ENCODE measurements at places on chromosomes 11 and 22. TPM values are rescaled to one million over a fixed set of nuclear protein-coding genes. Genes with fewer than 3 reads are reported as not detected.

- peak within 1 kb of the TSS; percentile 96 for H3K27ac ChIP-seq
- H3K4me1 ChIP-seq = peaks cover 53% of the 10 kb centered on the region
- H3K36me3 ChIP-seq = peaks cover 10% of the 10 kb centered on the region
- no peak for DNase-seq
Observed at GRCh38 chr11:47352556-47352955, at the start of gene MYBPC3. Gene MYBPC3 (minus strand): TSS chr11:47352702. CDS start chr11:47352647, 55 bp downstream.

- peaks cover 6% of the 10 kb centered on the region for H3K4me1 ChIP-seq
- no peak overlapping the region for H3K27ac ChIP-seq
- no peaks in the 10 kb centered on the region for H3K36me3 ChIP-seq
- peak; percentile 42 for DNase-seq
- H3K27me3 ChIP-seq = no peaks in the 10 kb centered on the region
- H3K4me3 ChIP-seq = no peak overlapping the region
Observed at GRCh38 chr11:130087294-130087926, 17.7 kb downstream of the APLP2 start.

DNA sequence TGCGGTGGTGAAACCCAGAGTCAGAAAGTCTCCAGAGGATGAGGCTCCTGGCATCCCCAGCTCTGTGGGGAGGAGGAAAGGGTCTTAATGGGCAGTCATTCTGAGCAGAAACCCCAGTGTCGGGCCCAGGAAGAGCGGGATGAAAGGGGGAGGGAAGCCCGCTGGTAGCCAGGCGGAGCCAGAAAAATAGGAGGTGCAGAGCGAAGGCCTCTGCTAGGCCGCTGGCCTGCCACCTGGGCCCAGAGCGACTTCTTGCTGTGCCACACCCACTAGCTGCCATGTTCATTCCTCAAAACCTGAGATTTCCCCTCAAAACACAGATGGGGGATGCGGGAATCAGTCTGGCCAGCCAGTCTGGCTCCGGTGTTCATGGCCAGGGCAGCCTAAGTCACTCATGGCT is 650 bp upstream of the POU2AF3 start:
- no peak overlapping the region for H3K4me3 ChIP-seq
- no peak overlapping the region for H3K27ac ChIP-seq
- H3K27me3 ChIP-seq = peaks cover 55% of the 10 kb centered on the region
- H3K4me1 ChIP-seq = no peaks in the 10 kb centered on the region
- DNase-seq = no peak
- H3K36me3 ChIP-seq = no peaks in the 10 kb centered on the region

GRCh38 chr22:42855721-42856120 is 1.4 kb downstream of the ARFGAP3 start:
- peaks cover 9% of the 10 kb centered on the region for H3K4me1 ChIP-seq
- no peaks in the 10 kb centered on the region for H3K36me3 ChIP-seq
- H3K27ac ChIP-seq = peak overlapping the region; percentile 95
- peak overlapping the region; percentile 94 for H3K4me3 ChIP-seq
- no peak for DNase-seq

- no peaks in the 10 kb centered on the region for H3K4me1 ChIP-seq
- H3K27me3 ChIP-seq = no peaks in the 10 kb centered on the region
- no peak overlapping the region for H3K4me3 ChIP-seq
- H3K27ac ChIP-seq = no peak overlapping the region
Observed at GRCh38 chr22:35442471-35442870, 42.5 kb downstream of the MCM5 start.

- no peaks in the 10 kb centered on the region for H3K27me3 ChIP-seq
- peak overlapping the region; percentile 61 for H3K4me3 ChIP-seq
- peaks cover 2% of the 10 kb centered on the region for H3K36me3 ChIP-seq
- peak overlapping the region; percentile 42 for H3K27ac ChIP-seq
Observed at GRCh38 chr11:47408598-47409439, 429 bp downstream of the SLC39A13 start.

GRCh38 chr22:49702068-49702397 is 125.6 kb downstream of the BRD1 start:
- H3K36me3 ChIP-seq = no peaks in the 10 kb centered on the region
- no peak overlapping the region for H3K4me3 ChIP-seq
- H3K27me3 ChIP-seq = no peaks in the 10 kb centered on the region
- no peak overlapping the region for H3K27ac ChIP-seq
- H3K4me1 ChIP-seq = no peaks in the 10 kb centered on the region

GRCh38 chr11:62001450-62002191 is 34.2 kb upstream of the FTH1 start:
- H3K36me3 ChIP-seq = no peaks in the 10 kb centered on the region
- H3K27me3 ChIP-seq = no peaks in the 10 kb centered on the region
- peaks cover 15% of the 10 kb centered on the region for H3K4me1 ChIP-seq
- H3K27ac ChIP-seq = peak overlapping the region; percentile 51

The TEX12 gene
- total RNA-seq = not detected

The ADM gene
- 144 TPM for total RNA-seq

The PIH1D2 gene
- 1.3 TPM for total RNA-seq

The CARNS1 gene
- total RNA-seq = 1.6 TPM

The OVOL1 gene
- total RNA-seq = 0.15 TPM

The TIRAP gene
- 6.7 TPM for total RNA-seq

The NXPE1 gene
- not detected for total RNA-seq

The APOA5 gene
- not detected for total RNA-seq

The ZNF214 gene
- total RNA-seq = 7.9 TPM

The BTBD18 gene
- total RNA-seq = not detected

The HBB gene
- not detected for total RNA-seq

The C22orf31 gene
- not detected for total RNA-seq

The GRK3 gene
- 10.5 TPM for total RNA-seq
